ENCODE measurements at places on chromosomes 1 and 21. TPM values are rescaled to one million over a fixed set of nuclear protein-coding genes. Genes with fewer than 3 reads are reported as not detected.

Gene ALX3
- total RNA-seq, result not detected

Gene LMX1A
- not detected for total RNA-seq

DNA sequence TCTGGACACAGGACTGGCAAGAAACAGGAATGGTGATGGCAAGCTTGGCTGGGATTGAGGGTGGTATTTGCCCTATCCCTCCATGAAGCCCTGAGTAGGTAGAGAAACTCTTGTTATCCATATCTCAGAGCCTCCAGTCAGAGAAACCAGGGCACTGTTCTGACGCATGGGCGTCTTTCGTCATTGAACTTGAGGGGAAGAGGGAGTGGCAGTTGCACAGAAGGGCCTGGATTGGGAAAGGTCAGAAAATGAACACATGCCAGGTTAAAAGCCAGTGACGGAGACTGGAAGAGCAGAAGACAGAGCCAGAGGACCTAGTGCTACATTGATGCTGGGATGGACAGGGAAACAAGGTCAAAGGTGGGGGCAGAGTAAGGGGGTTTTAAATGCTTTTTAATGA, 516.7 kb downstream of the PLPP3 start:
- no peaks in the 10 kb centered on the region for H3K36me3 ChIP-seq
- no peak overlapping the region for H3K4me3 ChIP-seq
- no peaks in the 10 kb centered on the region for H3K27me3 ChIP-seq
- H3K27ac ChIP-seq, result no peak overlapping the region

GRCh38 chr1:163162381-163162914, 40.3 kb downstream of the RGS5 start:
- no peaks in the 10 kb centered on the region for H3K27me3 ChIP-seq
- no peak overlapping the region for H3K4me3 ChIP-seq
- no peak overlapping the region for H3K27ac ChIP-seq
- DNase-seq, result no peak
- no peaks in the 10 kb centered on the region for H3K36me3 ChIP-seq
